ENCODE measurements at places on chromosomes 6 and 20.

- no peak for DNase-seq
Measured at GRCh38 chr6:33709605-33710295, 1.8 kb downstream of the UQCC2 start.

DNA sequence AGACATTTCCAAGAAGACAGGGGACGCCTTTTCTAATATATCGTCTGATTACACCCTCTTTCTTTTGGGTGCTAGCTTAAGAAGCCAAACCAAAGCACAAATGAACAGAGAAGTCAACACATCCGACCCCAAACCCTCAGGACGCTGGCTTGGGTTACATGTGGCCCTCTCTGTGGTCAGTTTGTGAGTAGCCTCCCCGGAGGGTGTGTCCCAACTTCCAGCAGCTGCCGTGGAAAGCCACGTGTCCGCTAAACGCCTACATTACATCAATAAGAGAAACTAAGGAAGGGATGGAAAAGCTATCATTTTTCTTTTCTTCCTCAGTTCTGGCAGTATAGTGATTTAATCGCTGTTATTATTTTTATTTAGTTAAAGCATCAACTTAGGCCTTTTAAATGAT, 487 bp upstream of the BMP6 start:
- DNase-seq = no peak

GRCh38 chr6:128422871-128423270, 97.5 kb downstream of the PTPRK start:
- no peak for DNase-seq

DNA sequence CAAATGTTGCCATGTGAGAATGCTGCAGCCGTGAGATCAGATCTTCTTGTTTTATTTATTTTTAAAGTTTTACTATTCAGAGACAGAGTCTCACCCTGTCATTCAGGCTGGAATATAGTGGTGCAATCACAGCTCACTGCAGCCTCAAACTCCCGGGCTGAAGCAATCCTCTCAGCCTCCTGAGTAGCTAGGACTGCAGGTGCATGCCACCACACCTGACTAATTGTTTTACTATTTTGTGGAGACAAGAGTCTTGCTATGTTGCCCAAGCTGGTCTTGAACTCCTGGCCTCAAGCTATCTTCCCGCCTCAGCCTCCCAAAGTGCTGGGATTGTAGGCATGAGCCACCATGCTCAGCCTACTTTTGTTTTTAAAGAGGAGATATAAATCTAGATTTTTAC, 22.5 kb upstream of the SSR1 start:
- DNase-seq = no peak

- no peak for DNase-seq
Measured at GRCh38 chr6:99993533-99994251, at the start of gene MCHR2. Gene MCHR2, minus strand, starts transcription at chr6:99994223. Its CDS starts 38,076 bp downstream, at chr6:99956147.

DNA sequence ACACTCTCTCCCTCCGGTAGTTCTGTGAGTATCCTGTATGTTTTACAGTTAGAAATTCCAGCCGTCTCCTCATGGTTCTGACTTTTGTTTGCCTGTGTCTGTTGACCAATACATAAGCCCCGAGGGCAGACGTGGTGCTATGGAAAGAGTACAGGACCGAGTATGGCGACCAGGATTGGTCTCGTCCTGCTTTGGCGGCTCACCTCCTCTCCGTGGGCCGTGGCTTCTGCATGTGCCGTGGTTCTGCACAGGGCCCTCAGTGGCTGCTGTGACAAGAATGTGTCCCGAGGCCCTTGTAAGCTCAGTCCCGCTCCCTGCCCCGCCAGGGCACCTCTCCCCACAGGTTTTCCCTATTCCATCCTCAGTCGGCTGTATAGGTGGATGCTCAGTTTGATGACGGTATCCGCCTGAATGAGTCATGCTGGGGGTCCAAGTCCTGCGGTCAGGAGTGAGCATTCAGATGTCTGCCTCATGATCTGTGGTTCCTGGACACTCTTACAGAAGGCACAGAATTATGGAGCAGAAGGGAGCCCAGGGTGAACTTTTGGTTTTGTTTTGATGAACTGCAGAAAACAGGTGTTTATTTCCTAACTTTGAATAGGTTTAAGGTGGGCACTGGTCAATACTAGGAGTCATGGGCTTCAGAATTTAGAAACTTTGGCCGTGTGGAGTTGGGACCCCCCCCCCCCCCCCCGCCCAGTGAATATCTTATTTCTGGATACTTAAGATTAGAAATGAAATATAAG, 1.2 kb downstream of the ARFGAP1 start:
- DNase-seq = no peak

- no peak for DNase-seq
Measured at GRCh38 chr6:122818866-122819265, 29.8 kb downstream of the SMPDL3A start.

- DNase-seq = no peak
Measured at GRCh38 chr20:22583773-22584521, 425 bp downstream of the FOXA2 start.

DNA sequence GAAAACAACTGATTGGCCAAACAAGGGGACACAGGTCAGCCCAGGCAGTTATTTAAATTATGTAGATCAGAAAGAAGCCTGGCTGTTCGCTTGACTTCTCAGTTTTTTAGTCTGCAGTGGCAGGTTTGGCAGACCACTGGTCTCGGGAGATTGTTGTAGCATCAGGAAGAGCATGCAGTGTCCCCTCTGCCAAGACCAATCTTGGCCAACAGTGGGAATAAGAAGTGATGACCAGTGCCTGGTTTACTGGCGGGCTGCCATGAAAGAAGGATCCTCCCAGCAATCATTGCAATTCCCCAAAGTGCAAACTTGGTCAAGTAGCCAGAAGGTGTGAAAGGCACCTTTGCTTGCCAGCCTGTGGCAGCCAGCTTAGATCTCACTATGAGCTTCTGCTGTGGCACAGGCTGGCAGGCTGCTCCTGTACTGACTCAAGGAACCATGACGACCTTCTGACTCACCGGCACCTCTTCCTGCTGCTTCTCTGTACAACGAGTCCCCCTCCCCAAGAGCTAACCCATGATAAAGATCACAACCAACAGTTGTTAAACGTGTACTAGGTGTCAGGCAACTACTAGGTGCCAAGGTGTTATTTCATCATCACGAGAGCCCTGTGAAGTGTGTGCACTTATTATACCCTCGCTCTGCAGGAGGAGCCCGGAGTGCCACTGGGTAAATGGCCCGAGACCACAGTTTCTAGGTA, 76.8 kb upstream of the DUSP22 start:
- peak; percentile 77 for DNase-seq

- DNase-seq = no peak
Measured at GRCh38 chr6:48136856-48137255, 25.9 kb upstream of the PTCHD4 start.

GRCh38 chr6:109626311-109626710, 64.7 kb downstream of the AK9 start:
- no peak for DNase-seq

GRCh38 chr6:33075208-33075567, 602 bp upstream of the HLA-DPB1 start:
- DNase-seq = no peak

DNA sequence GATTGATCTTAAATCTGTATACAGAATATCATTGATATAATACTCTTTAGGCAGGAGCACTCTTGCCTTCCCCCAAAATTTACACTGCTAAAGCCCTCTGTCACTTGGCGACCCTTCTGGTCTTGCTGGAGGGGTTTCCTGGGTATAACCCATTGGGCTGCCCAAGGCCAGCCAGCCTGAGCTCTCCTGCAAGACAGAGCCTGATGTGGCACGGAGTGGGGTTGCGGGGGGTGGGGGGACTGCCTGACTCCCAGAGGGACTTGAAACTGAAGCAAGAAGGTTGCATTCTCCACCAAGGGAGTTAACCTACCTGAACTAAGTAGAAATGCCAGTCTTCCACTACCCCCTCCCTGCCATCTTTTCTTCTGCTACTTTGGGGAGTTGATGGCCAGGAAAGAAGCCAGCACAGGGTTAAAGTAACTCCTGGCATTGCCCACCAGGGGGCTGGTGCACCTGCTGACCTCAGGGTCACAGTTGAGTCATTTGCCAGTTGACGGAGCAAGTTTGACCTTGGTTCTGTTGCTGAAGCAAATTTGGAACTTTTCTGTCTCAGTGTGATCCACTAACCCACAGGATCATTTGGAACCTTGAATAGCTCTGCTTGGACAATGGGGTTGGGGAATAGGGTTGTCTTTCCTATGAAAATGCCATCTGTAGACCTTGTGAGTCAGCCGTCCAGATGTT, 79.4 kb downstream of the ASXL1 start:
- no peak for DNase-seq

- DNase-seq = no peak
Measured at GRCh38 chr6:77834591-77834996, 181.8 kb downstream of the MEI4 start.

- DNase-seq = no peak
Measured at GRCh38 chr6:136312975-136313374, 23.3 kb upstream of the BCLAF1 start.

DNA sequence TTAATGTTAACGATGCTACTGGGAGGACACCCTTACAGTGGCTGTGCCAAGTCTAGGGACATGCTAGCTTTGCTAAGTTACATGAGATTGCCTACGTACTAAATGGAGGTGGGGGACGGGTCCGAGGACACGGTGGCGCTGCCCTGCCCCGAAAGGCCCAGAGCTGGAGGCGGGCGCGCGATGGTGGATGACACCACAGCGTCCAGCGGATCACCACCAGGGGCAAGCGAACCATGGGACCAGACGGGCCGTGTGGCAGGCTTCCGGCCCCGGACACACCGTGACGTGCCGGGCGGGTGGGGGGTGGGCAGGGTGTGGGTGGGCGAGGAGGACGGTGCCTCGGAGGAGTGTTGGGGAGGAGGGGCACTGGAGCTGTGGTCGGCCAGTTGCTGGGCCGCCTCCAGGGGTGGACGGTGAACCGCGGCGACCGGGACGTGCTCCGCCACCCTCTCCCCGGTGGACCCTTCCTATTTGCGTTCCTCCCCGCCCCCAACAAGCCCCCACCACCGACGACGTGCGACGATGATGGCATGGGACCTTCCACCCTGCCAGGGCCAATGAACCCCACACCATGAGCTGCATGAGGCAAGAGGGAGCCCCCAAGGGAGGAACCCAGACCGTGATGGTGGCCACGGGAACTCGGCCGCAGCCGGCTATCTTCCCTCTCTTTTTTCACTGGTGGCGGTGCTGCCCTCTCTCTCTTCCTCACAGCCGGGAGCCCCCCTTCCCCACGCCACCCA, 773.3 kb upstream of the DEFB115 start:
- no peak for DNase-seq

DNA sequence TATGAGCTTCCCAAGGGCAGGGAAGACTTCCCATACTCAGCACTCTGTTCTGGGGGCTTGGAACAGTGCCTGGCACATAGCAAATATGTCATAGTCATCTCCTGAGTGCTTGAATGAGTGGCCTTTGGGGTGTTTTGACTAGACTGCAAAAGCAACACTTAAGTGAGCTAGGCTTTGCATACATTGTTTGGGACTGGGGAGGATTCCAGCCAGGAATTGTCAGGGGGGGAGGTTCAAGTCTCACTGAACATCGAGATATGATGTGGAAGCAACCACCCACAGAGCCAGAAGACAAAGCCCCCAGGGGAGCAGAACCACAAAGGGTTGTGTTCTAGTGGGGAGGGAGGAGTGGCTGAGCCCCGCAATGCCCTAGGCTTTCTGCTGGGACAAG, 98.4 kb downstream of the SYCP2 start:
- DNase-seq = peak; percentile 18

GRCh38 chr6:9346923-9347322, 911.6 kb upstream of the SLC35B3 start:
- no peak for DNase-seq

DNA sequence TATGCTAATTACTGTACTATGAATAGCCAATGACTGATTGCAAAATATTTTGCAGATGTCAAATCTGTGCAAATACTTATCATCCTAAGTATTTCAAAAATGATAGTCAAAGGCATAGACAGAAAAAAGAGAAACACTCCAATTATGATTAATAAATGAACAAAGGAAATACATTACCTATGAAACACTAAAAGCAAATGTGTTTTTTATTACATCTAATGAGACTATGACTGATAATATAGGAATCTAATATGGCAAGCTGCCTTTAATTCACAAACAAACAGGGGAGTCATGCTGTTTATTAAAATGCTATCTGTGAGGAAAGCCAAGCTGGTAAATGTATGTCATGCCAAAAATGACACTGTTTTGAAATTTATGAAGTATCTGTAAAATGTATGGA, 713.2 kb upstream of the NRSN1 start:
- no peak for DNase-seq

GRCh38 chr6:121157906-121158305, 176.4 kb downstream of the TBC1D32 start:
- no peak for DNase-seq

- no peak for DNase-seq
Measured at GRCh38 chr20:13819885-13820645, 35.2 kb downstream of the NDUFAF5 start.

DNA sequence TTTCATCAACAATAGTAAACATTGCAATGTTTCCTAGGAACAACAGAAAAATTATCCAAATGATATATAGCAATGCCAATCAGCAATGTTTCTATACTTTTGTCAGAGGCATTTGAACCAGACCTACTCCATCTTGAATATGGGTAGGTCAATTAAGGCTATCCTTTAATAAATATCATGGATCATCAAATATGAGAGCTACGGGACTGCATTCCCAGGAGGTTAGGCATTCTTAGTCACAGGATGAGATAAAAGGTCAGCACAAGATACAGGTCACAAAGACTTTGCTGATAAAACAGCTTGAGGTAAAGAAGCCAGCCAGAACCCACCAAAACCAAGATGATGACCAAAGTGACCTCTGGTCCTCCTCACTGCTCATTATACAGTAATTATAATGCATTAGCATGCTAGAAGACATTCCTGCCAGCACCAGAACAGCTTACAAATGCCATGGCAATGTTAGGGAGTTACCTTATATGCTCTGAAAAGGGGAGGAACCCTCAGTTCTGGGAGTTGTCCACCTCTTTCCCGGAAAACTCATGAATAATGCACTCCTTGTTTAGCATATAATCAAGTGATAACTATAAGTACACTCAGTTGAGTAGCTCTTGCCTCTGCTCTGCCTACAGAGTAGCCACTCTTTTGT, 8.6 kb upstream of the SERPINB6 start:
- no peak for DNase-seq

- peak; percentile 79 for DNase-seq
Measured at GRCh38 chr6:139030228-139030963, 1.9 kb downstream of the ABRACL start.

DNA sequence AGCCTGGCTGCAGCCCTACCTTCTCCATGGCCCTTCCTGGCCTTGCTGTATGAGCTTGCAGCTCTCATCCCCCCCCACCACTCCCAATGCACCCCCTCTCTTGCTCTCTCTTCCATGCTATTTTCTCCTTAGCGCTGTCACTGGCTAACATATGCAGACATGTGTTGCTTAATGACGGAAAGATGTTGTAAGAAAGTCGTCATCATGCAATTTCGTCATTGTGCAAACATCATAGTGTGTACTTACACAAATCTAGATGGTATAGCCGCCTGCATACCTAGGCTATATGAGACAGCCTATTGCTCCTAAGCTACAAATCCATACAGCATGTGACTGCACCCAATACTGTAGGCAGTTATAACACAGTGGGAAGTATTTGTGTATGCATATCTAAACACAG, 27.0 kb downstream of the ANGPT4 start:
- no peak for DNase-seq

Measured in activated CD8-positive, alpha-beta memory T cell treated with anti-CD3 and anti-CD28 coated beads, Interleukin-2, amount 10 ng/mL, durations not matched to agents 7 days and 5 days (primary cell).